ENCODE measurements at places on chromosomes 1 and 21.
A peak's percentile ranks its signal among the peaks of the same experiment; 100 is the strongest.

DNA sequence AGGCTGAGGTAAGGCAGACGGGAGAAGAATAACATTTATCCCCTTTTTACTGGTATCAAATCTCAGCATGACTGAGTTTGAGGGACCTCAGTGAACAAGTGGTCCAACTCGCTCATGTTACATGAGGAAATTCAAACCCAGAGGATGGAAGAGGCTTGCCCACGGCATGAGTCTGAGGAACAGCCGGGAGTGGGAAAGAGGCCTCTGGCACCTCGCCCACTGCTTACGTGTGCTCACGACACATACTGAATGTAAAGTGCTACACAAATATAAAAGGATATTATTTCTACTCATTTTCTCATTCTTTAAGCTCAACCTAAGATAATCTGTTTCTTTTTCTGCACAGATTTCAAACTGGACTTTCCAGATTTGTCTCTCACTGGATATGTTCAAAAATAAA is 14.7 kb downstream of the BEND5 start:
- DNase-seq = no peak

DNA sequence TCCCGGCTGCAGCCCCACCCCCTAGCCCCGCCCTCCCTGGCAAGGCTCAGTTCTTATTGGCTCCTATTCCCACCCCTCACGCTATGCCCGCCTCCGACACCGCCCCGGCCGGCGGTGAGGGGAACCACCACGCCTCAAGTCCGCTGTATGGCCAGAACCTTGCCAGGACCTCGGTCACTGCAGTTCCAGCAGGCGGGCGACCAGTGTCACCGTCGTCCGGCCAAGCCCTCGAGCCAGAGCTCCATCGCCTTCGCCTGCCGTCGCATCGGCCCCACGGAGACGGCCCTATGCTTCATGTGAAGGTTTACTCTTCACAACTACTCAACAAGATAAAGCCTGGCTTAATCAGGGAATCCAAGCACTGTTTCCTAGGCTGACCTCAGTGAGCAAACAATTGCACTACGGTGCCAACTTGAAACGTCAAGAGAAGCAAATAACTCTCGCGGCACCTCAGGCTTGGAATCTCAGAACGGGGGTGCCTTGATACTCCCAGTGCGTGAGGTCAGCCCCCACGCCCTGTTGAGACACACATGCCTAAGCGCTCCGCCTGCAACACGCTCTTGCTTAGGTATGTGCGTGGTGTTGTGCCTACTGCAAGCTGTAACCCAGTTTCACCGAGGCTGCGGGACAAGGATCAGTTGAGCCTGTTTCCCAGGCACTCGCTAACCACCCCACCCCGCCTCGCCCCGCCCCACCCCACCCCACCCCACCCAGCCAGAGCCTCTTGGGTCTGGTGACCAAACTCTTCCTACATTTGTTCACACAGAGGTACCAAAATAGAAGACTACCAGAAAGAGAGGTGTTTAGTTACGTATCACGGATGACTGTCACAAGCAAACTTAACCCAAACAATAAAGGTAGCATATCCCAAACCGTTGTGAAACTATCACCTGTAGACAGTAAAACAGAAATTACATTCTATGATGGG is 498 bp upstream of the DENND2C start:
- DNase-seq = peak; percentile 84

DNA sequence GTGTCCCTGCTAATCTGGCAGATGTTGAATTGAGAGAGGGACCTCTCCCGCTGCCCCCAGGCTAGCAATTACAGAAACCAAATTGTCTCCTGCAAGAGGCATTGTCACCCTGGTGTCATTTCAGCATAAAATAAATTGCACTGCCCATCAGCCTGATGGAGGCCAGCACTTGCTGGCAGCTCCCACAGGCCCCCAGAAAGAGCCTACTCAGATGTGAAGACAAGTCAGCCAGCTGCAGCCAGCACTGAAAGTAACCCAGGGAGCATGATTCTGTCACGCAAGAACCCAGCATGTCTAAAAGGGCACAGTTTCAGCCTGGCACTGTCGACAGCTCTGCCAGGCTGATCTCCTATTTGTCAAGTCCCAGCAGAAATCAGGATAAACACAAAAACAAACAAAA is 110.3 kb upstream of the CTTNBP2NL start:
- DNase-seq = no peak

DNA sequence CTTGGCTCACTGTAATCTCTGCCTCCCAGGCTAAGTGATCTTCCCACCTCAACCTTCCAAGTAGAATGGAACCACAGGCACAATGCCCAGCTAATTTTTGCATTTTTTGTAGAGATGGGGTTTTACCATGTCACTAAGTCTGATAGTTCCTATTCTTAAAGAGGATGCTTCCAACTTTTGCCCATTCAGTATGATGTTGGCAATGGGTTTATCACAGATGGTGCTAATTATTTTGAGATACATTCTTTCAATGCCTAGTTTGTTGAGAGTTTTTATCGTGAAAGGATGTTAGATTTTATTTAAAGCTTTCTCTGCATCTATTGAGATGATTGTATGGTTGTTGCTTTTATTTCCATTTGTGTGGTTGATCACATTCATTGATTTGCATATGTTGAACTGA is 103.9 kb downstream of the SLC44A5 start:
- DNase-seq = no peak

GRCh38 chr1:41713141-41713540 is 205.6 kb downstream of the HIVEP3 start:
- no peak for DNase-seq

- DNase-seq = no peak
These were observed 186.7 kb upstream of the NFIA start for GRCh38 chr1:60895701-60896100.

GRCh38 chr21:21063828-21064227 is 65.6 kb downstream of the NCAM2 start:
- DNase-seq = no peak

- no peak for DNase-seq
These were observed 120.9 kb downstream of the C1orf21 start for GRCh38 chr1:184507604-184508280.

GRCh38 chr1:2504225-2504948 is 22.0 kb downstream of the PANK4 start:
- DNase-seq = no peak

- no peak for DNase-seq
These were observed at the start of gene OR6N1 for GRCh38 chr1:158771950-158772866. Gene OR6N1, minus strand, starts transcription at chr1:158772195. Its CDS starts 5,513 bp downstream, at chr1:158766682.
